Activated B cell treated with CpG ODN at 0.5 μM for 24 hours (primary cell): ENCODE measurements at places on chromosomes 11 and 22.

- DNase-seq: no peak
Observed at GRCh38 chr22:38924347-38924952, 33.0 kb upstream of the APOBEC3A start.

DNA sequence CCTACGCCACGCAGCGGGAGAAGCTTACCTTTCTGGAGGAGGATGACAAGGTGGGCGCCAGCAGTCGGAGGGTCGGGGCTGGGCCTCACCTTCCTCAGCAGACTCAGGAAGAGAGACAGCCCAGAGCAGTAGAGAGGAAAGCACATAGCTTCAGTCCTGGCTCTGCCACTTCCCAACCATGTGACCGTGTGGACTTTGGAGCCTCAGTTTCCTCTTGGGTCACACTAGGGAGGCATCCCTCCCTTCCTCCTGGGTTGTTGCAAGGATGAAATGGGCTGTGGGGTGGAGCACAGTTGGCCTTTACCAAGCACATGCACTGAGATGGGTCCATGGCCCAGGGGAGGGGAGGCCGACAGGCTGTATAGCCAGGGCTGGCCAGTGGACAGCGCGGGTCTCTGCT is 12.9 kb downstream of the DPP3 start:
- no peak for DNase-seq

- DNase-seq: no peak
Observed at GRCh38 chr11:84022201-84022600, 736.0 kb upstream of the CCDC90B start.

DNA sequence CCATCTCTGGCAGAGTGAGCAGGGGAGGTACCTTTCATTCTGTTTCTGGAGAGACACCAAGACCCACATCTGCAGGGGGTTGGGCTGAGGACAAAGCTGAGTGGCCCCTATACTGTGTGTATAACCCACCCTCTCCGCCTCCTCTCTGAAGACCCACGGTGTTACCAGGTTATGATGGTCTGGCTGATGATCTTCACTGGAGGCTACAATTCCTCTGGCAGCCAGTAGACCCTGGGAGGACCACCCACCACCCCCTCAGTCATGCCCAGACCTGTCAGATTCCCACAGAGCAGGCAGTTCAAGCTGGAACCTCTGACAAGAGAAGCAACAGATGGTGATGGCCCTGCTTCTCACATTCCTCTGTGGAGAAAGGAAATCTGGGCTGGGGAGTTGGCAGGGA is 11.4 kb upstream of the KCNJ1 start:
- DNase-seq: no peak
